ENCODE measurements at places on chromosomes 13 and 19. TPM values are rescaled to one million over a fixed set of nuclear protein-coding genes. Genes with fewer than 3 reads are reported as not detected.

SCAF1 gene
- 17.5 TPM for total RNA-seq

IRGQ gene
- 20.6 TPM for total RNA-seq

DNA sequence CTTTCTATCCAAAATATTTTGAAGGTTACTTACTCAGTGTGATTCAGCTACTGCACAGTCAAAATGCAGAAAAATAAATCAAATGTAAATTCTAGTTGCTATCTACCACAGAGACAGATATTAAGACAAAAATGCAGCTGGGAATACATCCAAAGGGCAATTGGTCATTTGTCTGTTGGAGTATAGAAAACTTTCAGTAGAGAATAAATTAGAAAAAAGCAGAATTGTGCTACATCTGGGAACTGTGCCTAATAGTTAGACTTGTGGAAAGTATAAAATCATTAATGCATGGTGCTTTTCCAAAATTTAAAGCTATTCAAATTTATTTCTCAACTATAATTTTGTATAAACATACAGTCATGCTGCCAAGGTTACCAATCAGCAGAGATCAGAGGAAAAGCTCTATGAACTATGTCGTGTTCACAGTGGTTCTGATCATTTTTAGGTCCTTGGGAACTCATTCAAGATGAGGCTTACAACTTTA lies 1635.8 kb downstream of the PCDH9 start:
- DNase-seq, result no peak

- DNase-seq, result no peak
Measured at GRCh38 chr13:78239714-78240113, 321.1 kb upstream of the EDNRB start.

DNA sequence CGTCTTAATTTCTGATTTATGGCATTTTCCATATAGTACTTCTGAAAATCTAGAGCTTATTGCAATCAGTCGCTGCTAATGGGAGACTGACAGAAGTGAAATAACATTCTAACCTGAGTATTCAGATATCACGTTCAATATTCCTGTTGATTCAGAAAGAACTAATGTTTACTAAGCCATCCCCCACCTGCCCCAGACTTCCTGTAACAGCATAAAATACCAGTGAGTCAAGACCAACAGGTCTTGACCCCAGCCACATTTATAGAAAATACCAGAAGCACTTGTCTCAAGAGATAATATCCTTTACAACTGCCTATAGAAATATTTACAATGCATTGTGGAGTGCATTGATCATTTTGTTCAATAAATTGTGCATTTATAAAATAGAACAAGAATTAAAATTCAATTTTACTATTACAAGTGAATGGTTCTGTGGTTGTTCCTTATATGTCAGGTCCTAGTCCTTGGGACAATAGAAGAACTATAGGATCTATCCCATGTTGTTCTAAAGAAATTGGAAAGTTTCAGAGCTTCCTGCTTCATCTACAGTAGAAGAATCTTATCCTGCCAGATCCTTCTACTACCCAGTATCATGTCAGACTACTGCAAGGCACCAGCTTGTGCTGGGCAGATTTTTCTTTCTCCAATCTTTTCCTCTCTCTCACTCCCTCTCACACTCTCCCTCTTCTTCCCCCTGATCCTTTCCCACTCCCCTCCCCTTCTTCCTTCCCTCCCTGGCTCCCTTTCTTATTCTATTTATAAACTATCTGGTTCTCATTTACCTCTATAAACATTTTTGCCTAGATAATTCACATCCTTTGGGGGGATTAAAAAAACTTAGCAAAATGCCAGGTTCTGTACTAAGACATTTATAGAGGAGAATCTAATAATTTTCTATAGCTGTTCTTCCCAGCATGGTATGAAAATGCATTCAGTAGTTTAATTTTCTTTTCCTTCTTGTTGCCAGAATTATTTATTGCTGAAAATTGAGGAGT lies 629.9 kb downstream of the DIAPH3 start:
- DNase-seq, result no peak

- DNase-seq, result no peak
Measured at GRCh38 chr13:113622791-113623490, 35.1 kb downstream of the ATP4B start.

SELENOV gene
- not detected for total RNA-seq

SIGLEC11 gene
- total RNA-seq, result not detected

CD37 gene
- not detected for total RNA-seq

DNA sequence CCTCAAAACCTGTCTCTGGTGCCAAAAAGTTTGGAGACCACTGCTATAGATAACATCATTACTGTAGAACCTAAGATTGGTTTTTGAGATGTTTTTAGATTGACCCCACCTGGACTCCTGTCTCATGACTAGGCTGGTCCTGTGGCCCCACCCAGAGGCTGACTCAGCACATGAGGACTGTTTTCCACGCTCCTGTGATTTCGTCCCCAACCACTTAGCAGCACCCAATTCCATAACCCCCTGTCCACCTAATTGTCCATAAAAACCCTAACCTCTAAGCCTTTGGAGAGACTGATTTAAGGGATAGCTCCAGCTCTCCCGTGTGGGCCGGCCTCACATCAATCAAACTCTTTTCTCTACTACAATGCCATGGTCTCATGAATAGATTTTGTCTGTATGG lies 25.6 kb upstream of the GAS6 start:
- DNase-seq, result no peak

SHISA2 gene
- total RNA-seq, result not detected

Measured in H4 (cell line).